ENCODE measurements at places on chromosomes 2 and 18.

DNA sequence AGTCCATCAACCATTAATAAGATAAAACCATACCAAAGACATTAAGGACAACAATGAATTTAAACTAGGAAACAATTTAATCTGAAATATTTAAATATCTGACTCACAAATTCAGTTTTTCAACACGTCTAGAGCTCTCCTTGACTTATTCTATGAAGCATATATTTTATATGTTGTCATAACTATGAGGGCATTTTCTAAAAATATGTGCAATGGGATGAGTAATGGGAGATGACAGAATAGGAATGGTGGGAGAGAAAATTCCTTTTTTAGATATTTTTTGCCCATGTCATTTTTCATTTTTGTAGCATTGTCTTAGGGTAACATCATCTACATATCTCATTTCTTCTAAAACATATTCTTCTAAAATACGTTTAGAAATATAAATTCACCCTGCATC is 79.2 kb upstream of the CDH2 start:
- DNase-seq, result no peak

DNA sequence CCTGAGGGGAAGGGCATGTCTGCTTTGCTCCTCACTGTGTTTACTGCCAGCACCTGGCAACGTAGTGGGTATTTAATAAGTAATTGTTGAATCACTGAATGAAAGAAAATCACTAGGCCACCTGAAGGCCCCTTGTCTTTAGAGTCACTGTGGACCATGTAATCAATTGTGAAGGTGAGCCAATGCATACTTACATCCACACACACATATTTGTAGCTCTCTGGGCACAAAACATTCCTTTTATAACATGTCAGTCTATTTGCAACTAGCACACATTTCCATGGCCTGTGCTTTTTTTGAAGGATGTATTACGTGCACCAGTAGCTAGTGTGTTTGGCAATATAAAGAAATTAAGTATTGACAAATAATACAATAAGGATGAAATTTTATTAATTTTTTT is 11.2 kb downstream of the ATP8B1 start:
- no peak for DNase-seq

DNA sequence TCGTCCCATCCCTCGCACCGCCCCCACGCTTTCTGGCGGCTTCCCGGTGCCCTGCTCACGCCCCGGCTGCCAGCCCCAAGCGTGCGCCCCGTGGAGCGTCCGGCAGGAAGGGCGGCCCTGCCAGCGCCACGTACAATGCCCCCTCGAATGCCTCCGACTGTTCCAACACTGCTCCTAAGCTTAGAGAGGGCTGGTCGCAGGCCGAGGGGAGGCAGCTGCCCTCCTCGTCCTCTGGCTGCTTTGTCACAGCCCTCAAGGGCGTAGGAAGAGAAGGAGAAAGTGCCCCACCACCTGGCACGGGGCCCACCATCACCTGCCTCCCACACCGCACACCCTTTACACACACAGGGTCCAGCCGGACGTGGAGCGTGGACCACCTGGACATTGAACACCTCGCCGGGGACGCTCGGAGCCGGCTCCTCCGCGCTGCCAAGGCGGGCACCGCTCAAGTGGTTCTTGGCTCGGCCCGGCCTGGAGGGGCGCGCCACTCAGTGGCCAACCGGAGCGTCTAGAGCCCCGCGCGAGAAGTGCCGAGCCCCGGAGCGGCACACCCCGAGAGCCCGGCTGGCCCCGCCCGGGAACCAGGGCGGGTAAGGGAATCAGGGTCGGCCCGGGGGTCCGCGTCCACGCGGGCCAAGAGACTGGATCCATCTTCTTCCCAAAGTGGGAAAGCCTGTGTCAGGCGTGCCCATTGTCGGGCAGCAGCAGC is 830 bp downstream of the DNER start:
- DNase-seq, result peak; percentile 10

GRCh38 chr2:206920951-206921350 is 18.4 kb upstream of the CPO start:
- DNase-seq, result no peak

GRCh38 chr2:26597197-26597596 is 44.0 kb downstream of the CIB4 start:
- DNase-seq, result no peak

- no peak for DNase-seq
These were observed 7.4 kb downstream of the DYSF start for GRCh38 chr2:71460595-71461303.

DNA sequence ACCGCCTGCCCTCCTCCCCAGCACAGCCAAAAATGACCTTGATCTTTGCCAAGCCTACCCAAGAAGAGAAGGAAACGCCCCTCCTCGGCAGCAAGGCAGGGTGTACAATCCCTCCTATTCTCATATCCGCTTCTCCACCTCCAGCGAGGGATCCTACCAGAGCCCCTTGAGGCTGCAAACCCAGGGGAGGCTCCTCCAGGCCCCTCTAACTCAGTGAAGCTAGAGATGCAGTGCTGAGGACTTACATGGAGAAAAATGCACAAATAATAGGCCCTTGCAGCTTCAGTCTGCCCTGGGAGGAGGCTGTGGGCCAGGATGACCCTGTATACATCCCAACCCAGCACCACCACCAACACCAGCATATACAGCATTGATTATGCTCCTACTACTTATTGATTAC is 46.9 kb upstream of the POMC start:
- no peak for DNase-seq

DNA sequence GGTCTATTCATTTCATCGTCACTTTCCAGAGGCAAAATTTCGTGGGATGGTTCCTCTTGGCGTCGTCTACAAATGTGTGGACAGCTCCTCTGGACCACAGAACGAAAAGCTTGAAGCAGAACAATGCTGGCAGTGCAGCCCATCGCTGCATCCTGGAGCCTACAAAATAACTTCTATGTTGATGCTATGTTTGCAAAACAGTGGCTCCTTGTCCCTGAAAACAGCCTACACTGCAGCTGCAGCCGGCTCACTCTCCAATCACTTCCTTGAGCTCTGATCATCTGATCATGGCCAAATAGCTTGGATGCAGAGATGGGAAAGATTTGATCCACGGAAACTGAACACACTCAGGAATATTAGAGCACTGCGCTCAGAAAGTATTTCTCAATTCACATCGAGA is 60.0 kb downstream of the DOCK10 start:
- no peak for DNase-seq

- no peak for DNase-seq
These were observed 188.4 kb downstream of the PPP1R1C start for GRCh38 chr2:182173944-182174622.

DNA sequence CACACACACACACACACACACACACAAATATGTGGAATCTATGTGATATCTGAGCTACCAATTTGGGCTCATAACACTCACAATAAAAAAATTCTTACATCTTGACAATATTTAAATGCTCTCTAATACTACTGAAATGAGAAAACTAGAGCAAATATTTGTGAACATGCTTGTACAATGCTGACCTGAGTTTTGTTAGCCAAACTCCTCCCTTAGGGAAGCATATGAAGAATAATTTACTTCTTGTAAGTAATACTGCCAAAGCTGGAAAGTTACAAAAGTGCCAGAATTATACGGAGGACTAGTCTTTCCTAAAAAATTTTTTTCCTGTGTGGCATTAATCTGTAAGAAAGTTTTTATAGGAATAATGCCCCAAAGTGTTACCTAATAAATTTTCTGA is 18.5 kb downstream of the MBD2 start:
- DNase-seq, result no peak

DNA sequence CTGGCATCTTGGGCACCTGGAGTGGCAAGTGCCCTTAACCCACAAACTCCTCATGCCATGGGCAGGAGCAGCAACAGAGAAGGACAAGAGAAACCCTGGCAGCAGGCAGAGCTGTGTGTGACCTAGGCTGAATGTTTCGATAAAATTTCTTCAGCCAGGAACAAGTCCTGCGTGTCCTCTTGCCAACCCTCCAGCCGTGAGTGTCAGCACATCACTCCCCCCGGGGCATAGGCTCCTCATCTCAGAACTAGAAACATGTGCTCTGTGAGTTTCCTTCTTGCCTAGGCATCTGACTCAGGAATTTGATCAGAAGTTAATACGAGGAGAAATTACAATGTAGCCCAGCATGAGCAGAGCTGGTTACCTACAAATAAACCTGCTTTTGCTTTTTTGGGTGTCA is 2.2 kb downstream of the ABCG8 start:
- no peak for DNase-seq

- DNase-seq, result no peak
These were observed 11.2 kb upstream of the IKZF2 start for GRCh38 chr2:213162516-213163118.

DNA sequence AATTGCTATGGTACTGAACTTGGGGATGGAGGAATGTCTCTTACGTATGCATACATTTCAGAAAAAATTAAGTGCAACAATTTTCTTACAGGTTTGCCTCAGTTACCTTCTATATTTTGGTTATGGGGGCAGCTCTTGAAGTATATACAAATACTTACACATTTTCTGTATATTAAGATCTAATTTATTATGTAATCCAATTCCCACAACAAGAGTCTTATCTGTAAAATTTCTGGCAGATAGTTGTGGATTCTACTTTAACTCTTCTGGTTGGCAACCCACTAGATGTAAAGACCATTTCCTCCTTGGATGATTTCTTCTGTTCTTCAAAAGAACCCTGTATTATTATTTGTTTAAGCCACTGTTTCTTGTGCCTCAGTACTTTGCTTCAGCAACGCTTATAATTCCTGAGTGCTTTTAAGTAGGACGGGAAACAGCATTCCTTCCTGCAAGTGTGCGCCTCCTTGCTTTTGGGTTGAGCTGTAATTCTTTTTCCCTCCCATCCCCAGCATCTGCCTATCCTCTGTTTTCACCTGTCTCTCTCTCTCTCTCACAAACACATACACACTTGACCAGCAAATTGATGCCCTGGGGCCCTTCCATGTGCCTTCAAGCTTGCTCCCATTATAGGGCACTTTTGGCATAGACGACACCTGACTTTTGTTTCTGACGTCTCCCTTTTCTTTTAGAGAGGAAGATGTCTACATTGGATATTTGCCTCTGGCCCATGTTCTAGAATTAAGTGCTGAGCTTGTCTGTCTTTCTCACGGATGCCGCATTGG is 61.4 kb downstream of the ACSL3 start:
- DNase-seq, result no peak

DNA sequence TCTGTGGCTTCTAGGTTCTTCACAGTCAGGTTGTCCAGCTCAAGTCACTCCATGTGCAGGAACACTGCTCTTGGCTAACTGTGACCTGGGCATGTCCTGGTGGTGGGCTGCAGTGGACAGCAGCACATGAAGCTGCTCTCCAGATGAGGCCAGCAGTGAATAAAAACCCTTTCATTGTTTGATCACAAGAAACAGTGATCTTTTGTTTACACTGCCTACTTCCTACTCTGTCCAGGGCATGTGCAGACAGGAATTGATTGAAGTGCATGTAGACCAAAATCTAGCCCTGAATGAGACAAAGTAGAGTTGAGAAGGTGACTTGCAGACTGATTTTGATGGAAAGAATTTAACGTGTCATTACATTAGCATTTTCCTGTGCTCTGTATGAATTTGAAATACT is 34.9 kb downstream of the BCL2L11 start:
- no peak for DNase-seq

DNA sequence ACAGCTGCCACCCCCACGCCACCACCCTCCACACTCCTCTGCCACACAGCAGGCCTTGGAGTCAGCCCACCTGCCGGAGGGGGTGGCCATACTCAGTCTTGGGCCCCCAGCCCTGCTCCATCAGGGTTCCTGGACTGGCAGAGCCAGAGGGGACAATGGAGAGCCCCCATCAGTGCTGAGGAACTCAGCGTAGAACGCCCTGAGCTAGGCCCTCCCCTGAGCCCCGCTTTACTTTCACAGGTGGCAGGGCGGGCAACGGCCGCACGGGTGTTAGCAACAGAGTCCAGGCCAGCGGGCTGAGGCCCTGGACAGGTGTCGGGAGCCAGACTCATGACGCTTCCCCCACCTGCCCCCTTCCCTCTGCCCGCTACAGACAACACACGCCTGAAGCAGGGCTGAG is 47.1 kb downstream of the FOSL2 start:
- no peak for DNase-seq

DNA sequence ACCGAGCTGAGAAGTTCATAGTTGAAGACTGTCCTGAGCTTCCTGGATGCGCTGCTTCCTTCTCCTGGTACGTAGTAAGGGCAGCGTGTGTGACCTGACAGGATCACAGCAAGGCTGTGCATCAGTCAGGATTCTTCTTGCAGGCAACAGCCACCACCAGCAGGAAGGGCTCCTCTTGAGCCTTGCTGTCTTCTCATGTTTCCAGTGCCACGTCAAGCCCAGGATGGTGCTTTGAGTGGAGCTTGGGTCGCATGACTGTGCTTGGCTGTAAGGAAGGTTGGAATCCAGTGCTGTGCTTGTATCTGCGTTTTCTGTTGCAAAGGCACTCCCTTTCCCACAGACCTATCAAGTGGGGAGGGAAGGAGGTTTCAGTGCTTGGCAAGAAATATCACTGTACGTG is 194.3 kb downstream of the LDLRAD4 start:
- DNase-seq, result no peak

DNA sequence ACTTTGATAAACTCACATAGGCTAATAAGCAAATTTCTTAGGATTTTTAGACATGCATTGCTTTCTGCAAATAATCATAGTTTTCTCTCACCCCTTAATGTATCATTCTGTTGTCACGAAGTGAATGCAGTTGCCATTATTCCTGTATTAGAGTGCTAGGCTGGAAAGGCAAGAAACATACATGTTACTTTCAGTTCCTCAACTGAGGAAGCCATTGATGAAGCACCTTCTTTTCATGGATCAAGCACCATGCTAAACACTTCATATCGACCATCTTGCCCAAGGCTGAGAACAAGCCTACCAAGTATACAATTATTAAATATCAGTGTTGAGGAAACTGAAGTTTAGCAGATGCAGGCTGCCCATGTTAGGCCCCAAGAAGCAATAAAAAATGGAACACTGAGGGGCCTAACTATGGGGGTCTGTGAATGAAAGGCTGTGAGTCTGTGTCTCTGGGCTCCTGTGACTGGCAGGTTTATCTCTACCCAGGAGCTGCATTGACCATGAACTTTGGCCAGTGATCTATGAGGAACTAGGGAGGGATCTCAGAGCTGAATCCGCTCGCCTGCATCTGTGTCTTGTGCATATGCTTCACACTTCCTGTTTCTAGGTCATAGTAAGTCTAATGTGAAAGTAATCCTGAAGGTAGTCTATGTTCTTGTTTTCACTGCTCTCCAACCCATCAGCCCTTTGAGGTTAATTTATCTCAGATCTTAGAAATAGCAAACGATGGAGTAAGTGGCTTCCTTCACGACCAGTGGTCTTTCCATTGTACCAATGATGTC is 16.0 kb upstream of the TSPYL6 start:
- peak; percentile 57 for DNase-seq

- no peak for DNase-seq
These were observed 68.0 kb upstream of the ZNF236 start for GRCh38 chr18:76754351-76754750.

DNA sequence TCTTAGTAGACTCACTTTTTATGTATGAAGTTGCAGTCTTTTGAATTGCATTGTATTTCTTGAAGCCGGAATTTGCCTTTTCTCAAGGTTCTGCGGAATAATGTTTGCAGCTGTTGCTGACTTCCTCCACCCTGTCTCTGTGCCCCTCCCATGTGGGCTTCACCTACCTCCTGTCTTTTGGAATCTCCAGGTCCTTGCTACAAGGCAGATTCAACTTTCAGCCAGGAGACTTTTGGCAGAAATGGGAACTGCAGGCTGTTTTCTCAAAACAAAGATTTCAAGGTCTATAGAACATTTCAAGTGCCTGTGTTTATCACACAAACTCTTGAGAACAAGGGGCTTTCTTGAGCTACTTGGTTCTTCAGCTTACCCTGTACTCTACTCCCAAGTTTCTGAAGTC is 25.6 kb downstream of the ZNF236 start:
- DNase-seq, result no peak
